ENCODE measurements at places on chromosomes 11 and 22. TPM values are rescaled to one million over a fixed set of nuclear protein-coding genes. Genes with fewer than 3 reads are reported as not detected.

- no peak for DNase-seq
Observed at GRCh38 chr11:18463439-18463838, 7.8 kb downstream of the LDHAL6A start.

- no peak for DNase-seq
Observed at GRCh38 chr22:28245579-28246224, 326.6 kb upstream of the PITPNB start.

DNA sequence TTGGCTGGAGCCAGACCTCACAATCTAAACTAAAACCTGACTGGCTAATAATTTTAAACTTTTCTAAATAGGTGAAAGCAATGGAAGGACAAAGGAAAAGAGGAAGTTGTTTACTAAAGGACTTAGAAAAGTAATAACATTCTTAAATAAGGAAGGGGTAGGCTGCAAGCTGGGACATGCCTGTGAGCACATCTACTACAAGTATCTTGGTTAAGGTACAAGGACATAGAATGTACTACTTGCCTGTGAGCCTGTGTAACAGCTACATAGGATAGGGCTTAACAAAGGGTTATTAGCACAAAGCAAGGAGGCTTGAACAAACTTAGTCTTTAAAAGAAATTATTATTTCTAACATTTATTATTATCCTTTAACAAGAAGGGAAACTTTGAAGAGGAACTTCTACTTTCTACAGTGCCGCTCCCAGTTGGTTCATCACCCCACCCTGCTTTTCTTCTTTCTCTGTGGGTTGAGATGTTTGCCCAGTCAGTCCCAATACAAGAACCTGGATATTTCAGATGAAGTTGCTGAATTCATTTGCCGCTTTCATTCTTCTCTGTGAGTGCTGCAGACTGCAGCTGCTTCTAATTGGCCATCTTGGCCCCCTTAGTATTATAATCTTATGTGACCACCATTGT is 87.5 kb downstream of the PRMT3 start:
- no peak for DNase-seq

DNA sequence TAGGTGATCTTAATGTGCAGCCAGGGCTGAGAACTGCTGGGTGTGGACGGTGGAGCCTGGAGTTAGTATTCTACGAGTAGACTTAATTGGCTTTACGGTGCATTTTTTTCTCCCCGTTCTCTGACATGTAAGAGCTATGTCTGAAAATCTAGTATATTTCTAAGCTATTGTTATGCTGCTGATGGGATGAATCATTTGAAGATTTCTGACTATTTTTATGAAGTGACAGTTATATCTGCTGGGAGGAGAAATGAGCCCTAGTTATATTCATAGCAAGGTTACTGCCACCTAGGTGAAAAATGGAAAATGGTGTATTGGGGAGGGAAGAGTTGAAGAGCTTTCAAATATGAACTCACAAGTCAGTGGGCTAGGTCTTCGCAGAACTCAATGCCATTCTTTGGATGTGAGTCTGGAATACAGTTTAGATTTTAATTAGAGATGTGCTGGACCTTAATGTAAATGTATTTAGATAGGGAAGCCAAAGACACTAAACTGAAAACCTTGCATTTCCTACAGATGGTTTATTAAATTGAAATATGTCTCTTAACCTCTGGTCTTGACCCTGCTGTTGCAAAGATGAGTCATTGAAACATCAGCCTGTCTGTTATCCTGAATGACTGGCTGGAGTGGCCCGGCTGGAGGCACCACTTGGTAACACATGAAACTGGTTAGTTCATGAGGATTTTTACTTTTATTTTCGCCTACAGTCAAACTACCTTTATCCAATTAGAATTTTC is 293.7 kb downstream of the DDX10 start:
- no peak for DNase-seq

DNA sequence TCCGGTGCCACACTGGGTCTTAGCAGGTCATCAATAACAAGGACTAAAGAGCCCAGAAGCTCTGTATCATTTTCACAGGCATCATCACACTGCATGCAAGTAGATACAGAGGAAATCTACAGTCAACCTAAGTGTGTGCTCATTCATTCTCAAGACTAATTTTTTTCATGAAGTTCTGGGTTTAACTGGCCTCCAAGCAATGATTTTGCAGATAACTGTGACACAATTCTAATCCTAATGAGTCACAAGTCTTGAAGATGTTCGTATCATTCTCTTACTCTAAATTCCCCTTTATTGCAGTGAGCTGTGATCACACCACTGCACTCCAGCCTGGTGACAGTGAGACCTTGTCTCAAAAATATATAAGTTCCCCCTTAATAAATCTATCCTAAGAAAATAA is 2.5 kb downstream of the OR52W1 start:
- DNase-seq = no peak

DNA sequence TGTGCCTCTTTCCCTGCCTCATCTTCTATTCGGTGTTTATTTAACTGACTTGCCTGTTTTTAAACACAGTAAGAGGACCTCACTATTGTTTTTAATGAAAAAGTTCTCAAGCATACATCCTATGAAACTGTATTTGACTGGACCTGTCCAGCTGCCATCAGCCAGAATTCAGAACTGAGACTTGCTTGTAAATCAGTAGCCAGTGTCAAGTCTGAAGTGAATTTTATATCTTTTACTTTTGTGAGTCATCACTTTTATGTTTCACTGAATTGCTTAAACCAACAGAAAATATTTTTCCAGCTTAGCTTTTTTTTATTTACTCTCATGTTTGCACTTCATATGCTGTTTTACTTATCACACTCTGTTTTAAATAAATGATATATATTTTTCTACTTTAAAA is 88.3 kb downstream of the LUZP2 start:
- no peak for DNase-seq

GRCh38 chr11:111169367-111169766 is 76.2 kb upstream of the POU2AF2 start:
- no peak for DNase-seq

DNA sequence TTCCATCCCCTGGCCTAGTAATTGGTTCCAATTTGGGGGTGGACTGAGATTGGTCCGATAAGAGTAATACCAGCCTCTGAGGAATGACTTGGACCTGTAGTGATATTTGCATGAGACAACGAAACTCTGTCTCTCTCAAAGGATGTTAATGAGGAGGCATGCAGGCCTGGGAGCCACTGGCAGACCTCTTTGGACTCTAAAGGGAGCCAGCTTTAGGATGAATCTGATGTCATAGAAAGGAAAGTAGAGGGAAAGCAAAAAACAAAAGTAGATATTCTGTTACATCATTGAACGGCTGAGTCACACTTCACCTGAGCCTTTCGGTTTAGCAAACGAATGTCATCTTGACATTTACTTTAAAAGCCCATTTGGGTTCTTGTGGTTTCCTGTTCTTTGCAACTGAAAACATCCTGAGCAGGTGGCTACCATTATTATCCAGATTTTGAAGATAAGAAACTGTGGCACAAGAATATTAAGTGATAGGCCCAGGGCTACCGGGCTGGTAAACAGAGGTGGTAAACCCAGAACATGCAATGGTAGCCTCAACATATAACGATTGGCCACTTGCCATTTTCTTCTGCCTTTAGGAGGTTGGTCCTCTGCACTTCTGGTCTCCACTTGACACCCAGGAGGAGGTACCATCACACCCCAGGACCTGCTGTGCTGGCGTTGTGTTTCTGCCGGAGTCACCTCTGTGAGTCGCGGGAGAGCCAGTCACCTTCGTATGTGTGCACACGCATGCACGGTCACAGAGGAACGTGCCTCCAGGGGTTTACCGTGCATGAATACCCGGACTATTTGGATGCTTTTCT is 42.7 kb downstream of the RTL6 start:
- DNase-seq = no peak

GRCh38 chr11:57094181-57094935 is 87.4 kb upstream of the LRRC55 start:
- no peak for DNase-seq

DNA sequence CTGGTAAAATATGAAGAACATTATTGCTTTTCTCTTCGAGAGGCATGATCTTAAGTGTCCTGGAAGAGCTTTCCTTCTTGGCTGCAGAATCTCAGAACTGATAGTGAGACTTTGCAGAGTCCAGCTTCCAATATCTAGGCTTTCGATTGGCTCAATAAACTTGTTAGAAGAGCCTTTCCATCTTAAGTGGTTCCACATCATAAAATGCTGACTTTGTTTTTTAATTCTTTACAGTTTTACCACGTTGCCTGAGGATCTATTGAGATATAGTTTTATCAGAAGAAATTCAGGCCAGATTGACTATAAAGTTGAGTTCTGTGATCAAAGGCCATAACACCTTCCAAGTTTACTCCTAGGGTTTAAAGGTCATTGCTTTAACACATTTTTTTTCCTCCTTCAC is 15.6 kb upstream of the DNAJB7 start:
- DNase-seq = no peak

DNA sequence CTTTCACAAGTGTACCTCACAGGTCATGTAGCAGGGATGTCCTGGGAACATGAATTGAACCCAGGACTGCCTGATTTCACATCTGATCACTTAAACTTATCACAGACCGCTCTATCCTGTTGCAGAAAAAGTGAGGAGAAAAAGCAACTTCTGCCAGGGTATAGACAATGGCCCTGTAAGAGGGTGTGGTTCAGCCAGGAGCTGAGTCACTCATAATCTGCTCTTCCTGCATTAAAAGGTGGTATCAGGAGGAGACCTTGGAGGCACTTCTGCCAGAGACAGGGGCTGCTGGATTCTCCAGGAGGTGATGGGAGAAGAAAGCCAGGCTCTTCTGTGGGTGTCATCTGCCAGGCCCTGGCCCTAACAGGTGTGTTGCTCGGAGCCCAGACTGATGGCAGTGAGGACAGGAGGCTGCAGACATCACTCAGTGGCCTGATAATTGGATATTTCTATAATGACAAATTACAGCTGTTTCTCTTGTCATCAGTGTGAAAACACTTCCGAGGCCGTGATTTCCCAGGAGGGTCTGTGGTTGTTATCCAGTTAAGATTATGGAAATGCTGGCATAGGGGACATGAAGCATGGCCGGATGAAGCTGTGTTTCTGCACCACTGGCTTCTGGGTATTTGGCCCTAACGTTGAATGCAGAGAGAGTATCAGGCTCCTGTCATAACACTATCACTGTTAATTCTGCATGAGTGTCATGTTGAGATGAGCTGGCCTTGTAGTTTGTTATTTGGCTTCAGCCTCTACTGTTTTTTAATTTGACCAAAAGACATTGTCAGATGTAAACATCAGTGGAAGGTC is 125.1 kb upstream of the ZBED5 start:
- no peak for DNase-seq

DNA sequence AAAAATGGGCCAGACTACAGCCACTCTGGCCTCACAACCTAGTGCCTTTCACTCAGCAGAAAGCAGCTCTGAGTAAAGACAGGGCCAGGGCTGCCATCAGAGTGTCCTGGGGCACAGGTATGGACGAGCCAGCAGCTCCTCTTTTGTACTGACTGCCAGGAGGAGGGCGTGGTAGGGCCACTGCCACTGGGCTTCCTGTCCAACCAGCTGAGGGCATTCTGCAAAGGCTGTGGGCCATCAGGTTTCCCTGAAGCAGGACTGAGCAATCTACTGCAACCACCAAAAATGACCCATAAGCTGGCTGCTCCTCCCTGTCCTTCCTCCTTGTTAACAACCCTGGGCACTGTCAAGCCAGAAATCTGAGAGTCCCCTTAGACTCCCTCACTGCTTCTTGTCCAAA is 33.1 kb downstream of the ASCC2 start:
- no peak for DNase-seq

DNA sequence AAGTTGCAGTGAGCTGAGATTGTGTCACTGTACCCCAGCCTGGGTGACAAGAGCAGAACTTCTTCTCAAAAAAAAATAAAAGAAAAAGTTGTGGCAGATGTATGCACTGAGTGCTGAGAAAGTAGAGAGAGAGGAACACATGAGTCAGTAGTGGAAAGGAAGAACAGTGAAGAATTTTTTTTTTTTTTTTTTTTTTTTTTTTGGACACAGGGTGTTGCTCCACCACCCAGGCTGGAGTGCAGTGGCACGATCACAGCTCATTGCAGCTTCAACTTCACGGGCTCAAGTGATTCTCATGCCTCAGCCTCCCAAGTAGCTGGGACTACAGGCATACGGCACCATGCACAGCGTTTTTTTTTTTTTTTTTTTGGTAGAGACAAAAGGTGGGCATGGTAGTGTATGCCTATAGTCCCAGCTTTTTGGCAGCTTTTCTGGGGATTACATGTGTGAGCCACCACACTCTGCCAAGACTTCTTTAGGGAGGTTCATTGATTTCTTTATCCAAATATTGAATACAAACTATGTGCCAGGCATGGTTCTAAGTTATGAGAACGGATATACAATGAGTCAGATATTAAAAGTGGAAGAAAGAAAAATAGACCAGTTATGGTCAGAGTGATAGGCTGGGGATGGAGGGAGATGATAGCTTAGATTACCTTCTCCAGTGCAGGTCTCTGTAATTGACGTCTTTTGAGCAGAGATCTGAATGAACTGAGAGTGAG is 62.0 kb downstream of the YAP1 start:
- DNase-seq = no peak

DNA sequence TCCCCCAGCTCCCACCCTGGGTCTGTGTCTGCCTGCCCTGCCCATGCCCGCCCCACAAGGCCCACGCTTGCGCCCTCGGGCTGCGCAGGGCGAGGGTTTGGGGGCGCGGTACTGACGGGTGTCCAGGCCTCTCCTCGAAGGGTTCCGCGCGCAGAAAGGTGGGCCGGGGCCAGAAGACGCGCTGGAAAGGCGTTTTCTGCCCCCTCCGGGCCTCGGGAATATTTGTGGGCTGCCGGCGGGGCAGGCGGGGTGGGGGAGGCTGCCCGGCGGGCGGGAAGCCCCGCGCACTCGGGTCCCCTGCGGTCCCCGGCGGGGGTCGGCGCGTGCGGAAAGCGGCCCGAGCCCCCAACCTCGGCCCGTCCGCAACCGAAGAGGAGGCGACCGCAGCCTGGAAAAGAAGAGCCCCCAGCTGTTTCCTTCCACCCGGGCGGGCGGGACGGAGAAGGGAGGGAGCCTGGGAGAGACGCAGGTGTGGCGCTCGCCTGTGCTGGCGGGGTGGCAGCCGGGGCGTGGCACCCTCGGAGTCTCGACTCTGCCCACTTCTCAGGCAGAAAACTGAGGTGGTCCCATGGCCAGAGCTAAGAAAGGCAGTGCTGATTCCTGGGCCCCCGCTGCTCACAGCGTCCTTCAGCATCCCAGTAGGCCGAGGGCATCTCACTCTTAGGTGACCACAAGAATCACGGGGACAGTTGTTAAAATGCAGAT is 59.0 kb downstream of the THAP12 start:
- peak; percentile 49 for DNase-seq

The KDELR3 gene
- polyA plus RNA-seq = 29.8 TPM

The OR8D4 gene
- not detected for polyA plus RNA-seq

The PLEKHB1 gene
- polyA plus RNA-seq = 1.2 TPM

The GLYATL2 gene
- 1.4 TPM for polyA plus RNA-seq

The ANO1 gene
- 11.3 TPM for polyA plus RNA-seq

The PNPLA5 gene
- not detected for polyA plus RNA-seq
